ENCODE measurements at places on chromosomes 6 and 20. TPM values are rescaled to one million over a fixed set of nuclear protein-coding genes. Genes with fewer than 3 reads are reported as not detected.

Gene RFX6
- total RNA-seq: not detected

Gene EFCAB8
- total RNA-seq: not detected

Gene CASP8AP2
- 11.8 TPM for total RNA-seq

Gene SFTA2
- total RNA-seq: not detected

Gene C6orf58
- 1.0 TPM for total RNA-seq

Gene BEND6
- 2.1 TPM for total RNA-seq

Gene CDH26
- not detected for total RNA-seq

Gene ADAT2
- 6.9 TPM for total RNA-seq

Gene CTAGE9
- total RNA-seq: not detected

Gene CLIC5
- 3.5 TPM for total RNA-seq

Gene PRDM13
- not detected for total RNA-seq

Gene ANGPT4
- not detected for total RNA-seq

Gene OR2H2
- total RNA-seq: not detected

Gene TMEM181
- 25.0 TPM for total RNA-seq

Gene CYP21A2
- total RNA-seq: not detected

Gene CENPW
- total RNA-seq: 1.6 TPM

Gene SIRPA
- 56.9 TPM for total RNA-seq

Gene MYMX
- not detected for total RNA-seq

Gene ZNF334
- 1.7 TPM for total RNA-seq

Gene SOBP
- 0.35 TPM for total RNA-seq

Gene JAG1
- total RNA-seq: 51.0 TPM
